ENCODE measurements at places on chromosomes 11 and 22.

DNA sequence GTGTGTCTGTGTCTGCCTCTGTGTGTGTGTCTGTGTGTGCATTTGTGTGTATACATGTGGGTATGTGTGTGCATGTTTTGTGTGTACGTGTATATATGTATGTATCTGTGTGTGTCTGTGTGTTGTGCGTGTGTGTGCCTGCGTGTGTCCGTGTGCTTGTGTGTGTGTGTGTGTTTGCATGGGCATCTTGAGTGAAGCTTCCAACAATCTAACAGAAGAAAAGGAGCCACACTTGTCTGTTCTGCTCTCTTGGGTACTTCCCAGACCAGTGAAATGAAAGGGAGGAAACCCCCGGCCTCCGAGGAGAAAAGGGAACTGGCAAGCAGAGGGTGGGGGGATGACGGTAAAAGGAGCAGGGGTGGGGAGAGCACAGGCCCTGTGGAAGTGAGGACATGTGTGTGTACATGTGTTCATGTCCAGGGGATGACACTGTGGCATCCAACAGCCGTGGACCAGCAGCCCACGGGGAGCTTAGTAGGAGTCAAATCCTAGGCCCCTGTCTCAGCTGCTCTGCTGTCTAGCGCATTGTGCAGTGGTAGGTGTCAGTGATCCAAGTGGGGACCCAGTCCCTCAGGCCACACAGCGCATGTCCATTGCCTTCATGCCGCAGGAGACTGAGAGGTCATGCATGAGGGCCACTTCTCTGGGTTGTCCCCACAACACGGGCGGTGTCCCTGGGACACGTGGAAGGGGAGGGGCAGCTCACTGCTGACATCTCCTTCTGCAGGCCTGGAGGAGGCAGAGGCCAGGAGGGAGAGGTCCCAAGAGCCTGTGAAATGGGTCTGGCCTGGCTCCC is 8.1 kb downstream of the CSF2RB start:
- DNase-seq: no peak

DNA sequence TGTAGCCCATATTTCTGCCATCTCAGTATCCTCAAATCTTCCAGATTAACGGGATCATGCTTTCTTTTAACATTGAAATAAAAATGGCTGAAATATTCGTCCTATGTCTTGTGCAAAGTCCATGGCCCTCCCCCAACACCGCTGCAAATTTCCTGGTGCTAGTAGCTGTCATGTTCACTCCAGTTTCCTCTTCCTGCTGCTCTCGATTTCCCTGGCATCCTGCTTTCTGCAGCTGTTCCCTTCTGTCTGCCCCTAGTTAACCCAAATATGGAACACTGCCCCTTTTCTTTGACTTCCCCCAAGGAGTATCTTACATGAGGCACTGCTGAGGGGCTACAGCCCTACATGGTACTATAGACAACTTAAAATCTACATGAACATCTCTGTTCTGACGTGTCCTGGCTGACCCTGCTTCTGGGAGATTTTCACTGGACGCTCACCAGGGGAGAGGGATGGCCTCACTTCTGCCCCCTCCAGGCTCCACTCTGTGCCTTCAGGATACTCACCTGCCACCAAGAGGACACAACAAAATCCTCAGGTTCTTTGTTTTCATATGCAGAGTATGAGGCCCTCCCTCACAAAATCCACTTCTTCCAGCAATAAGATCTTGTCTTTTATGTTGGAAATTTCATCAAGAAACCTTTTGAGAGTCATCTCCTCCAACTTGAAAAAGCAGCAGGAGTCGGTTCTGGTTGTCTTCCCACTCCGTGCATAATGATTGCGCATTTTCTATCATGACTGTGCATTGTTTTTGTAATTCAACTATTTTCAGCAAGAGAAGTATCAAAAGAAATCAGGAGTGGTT is 29.5 kb upstream of the SCUBE2 start:
- no peak for DNase-seq

DNA sequence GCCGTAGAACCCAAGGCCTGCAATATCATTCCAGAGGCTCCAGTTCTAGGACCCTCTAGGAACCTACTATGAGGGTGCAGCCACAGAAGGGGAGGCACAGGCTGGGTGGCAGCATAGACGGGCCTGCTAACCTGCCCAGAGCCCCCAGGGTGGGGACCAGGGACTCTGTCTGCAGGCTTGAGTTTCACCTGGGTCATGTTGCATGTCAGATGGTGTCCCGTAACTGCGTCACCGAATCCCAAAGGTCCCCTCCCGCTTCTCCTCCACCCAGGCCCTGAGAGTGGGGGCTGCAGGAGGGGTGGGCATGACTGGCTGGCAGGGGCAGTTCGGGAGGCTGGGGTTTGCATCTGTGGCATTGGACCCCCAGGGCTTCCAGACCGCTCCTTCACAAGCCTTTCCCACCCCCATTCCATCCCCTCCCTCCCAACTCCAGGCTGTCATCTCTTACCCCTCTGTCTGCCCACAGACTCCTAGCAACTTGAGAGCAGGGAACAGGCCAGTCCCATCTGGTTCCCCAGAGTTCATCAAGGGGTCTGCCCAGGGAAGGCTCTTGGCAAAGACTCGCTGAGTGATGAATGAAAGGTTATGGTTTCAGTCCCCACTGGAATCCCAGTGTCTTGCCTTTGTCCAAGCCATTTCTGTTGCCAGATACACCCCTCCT is 16.3 kb downstream of the MYO7A start:
- DNase-seq: no peak

- DNase-seq: no peak
Observed at GRCh38 chr11:12134236-12134585, 23.8 kb downstream of the MICAL2 start.

- no peak for DNase-seq
Observed at GRCh38 chr22:49966041-49966773, 5.6 kb downstream of the PIM3 start.

Data from NCI-H2081 treated with DMSO at 0.1 percent for 48 hours (cell line).